ENCODE measurements at places on chromosomes 7 and 10.

- DNase-seq, result no peak
Observed at GRCh38 chr7:37531225-37531624, 82.6 kb upstream of the ELMO1 start.

- DNase-seq, result no peak
Observed at GRCh38 chr10:101136708-101137121, 5.6 kb downstream of the TLX1 start.

DNA sequence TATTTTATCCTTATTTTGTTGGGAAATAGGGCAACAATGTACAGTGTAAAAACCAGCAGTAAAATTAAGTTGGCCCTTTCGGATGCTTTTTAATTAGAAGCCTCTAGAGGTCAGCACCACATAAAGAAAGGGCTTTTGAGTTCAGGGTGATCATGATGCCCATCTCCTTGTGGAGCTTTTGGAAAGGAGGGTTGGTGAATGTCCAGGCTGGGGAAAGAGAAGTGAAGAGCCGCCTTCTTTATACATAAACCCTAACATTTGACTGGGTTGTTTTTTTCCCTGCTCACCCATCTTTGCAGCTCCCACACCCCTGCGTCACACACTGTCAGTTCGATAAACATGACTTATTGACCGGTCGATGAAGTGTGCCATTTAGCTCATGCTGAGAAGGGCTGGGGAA lies 29.8 kb downstream of the MTURN start:
- peak; percentile 45 for DNase-seq

DNA sequence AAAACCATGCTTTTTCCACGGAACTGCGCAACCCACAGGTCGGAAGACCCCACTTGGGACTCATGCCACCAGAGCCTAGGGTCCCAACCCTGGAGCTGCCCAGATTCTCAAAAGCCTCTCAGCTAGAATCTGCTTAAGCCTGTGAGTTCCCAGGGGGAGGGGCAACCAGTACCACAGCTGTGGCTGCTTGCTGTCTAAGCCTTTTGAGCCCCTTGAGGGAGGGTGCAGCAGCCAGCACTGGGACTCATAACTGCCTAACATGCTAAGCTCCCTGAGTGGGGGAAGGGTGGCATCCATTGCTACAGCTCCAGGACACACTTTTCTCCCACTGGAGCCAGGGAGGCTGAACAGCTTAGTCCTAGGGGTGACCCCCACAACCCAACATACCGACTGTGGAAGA lies 485.6 kb upstream of the GRM3 start:
- DNase-seq, result no peak

DNA sequence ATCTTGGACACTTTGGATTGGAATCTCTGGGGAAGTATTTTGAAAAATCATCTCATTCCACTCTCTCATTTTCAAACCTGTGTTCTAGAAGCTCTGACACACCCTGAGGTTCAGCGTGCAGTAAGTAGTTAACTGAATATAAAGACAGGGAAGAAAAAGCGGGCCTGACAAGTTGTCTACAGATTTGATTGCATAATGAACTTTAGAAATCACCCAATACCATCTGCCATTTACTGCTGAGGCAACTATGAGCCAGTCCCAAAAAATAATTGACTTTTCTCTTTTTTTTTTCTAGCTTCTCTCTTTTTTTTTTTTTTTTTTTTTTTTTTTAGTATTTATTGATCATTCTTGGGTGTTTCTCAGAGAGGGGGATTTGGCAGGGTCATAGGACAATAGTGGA lies 29.5 kb downstream of the CDC123 start:
- no peak for DNase-seq

- no peak for DNase-seq
Observed at GRCh38 chr7:133672866-133673265, 420.0 kb downstream of the EXOC4 start.

GRCh38 chr10:30705625-30706149 lies 76.1 kb upstream of the LYZL2 start:
- DNase-seq, result no peak
